ENCODE measurements at places on chromosomes 1 and 21.

- no peak for DNase-seq
Observed at GRCh38 chr1:229241390-229241789, 29.5 kb upstream of the RAB4A start.

- no peak for DNase-seq
Observed at GRCh38 chr1:51088474-51088873, 13.6 kb upstream of the C1orf185 start.

- no peak for DNase-seq
Observed at GRCh38 chr1:3702990-3703728, 49.1 kb upstream of the CCDC27 start.

DNA sequence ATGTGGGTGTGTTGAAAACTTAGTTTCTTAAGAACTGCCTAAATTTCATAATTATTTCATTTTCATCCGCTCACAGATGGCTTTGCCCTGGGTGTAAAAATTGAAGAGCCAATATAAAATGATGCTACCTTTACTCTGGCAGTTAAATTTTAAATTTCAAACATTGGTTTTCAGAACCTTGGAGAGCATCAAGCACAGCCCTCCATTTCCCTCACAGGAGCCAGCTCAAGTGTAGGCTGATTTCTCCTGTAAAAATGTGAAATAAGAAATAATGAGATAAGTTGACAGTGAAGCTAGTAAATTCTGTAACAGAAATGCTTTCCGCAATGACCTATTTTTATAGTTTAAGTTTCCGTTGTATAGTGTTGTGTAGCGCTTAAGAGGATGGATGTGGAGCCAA is 53.9 kb upstream of the AKT3 start:
- DNase-seq, result no peak

DNA sequence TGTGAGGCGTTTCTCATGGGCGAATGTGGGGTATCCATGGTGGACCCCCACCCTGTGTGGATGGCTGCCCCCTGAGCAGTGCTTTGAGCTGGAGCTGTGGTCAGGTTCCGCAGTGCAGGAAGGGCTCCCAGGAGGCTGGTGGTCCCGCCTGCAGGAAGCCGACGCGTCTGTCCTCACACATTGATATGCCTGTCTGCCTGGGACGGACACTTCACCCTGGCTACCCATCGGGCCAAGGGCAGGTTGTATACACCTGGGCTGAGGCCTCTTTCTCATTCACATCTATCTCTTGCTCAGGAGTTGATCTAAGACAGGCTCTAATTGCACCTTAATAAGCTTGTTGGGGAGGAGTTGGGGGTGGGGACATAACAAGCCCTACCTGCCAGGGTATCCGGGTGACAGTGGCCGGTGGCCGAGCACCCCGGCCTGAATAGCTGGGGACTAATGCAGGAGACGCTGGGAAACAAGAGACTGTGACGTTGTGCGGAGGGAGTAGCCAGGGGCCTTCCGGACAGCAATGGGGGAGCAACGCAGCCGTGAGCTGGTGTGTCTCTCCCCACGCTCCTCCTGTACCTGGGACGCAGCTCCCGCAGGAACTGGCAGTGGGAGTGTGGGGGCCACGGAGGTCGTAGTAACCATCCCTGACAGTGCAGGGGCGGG is 21.7 kb downstream of the PDXK start:
- no peak for DNase-seq

- no peak for DNase-seq
Observed at GRCh38 chr21:41902946-41903345, 23.8 kb upstream of the PRDM15 start.

- no peak for DNase-seq
Observed at GRCh38 chr1:99110140-99111041, 105.7 kb upstream of the PLPPR5 start.

- no peak for DNase-seq
Observed at GRCh38 chr21:36129219-36129618, 5.7 kb upstream of the CBR3 start.

- no peak for DNase-seq
Observed at GRCh38 chr1:199463521-199464127, 563.9 kb upstream of the NR5A2 start.

DNA sequence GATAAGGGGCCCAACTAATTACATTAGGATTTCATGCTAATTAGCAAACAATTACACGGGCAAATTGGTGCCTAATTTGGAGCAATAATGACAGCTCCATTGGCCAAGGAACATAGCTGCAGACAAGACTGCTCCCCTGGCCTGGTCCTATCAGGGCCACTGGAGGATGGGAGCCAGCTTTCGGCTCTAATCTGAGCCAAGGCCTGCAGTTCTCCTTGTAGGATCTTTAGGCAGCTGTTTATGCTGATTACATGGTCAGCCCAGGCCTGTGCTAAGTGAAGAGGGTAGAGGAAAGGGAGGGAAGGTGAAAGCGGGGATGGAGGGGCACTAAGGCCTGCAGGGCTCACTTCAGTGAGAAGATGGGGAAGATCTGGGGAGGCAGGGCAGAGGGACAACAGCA is 12.4 kb upstream of the ADGRB2 start:
- no peak for DNase-seq

DNA sequence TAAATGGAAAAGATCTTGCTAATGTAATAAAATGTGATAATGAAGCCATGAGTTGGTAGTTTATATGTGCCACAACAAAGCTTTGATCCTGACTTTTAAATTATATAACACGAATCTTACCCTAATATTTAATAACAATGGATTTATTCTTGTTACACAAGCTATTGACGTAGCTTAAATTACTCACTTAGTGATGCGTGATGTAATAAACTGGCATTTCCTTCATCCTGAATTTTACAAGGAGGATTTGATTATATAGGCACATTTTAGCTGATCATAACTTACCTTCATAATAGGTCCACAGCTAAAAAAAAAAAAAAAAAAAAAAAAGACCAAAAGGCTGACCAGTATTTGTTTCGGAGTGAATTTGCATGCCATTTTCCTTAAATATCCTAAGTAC is 76.2 kb upstream of the IVNS1ABP start:
- no peak for DNase-seq

- no peak for DNase-seq
Observed at GRCh38 chr1:22494144-22494543, 42.5 kb downstream of the ZBTB40 start.

DNA sequence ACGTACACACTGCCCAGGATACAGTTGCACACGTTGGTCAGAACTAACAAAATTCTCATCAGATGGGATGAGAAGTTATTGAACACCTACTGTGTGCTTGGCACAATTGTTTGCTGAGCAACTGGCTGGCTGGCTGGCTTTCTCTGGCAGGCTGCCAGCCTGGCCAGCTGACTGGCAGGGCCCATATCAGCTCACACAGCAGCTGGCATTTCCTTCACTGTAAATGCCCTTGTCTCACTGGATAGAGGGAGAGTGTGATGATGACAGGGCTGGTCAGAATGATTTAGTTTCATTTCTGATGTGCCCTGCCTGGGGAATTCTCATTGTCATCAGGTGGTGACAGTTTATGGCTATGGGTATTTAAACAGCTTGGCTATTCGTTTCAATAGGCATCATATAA is 15.8 kb downstream of the CAMK2N1 start:
- no peak for DNase-seq

DNA sequence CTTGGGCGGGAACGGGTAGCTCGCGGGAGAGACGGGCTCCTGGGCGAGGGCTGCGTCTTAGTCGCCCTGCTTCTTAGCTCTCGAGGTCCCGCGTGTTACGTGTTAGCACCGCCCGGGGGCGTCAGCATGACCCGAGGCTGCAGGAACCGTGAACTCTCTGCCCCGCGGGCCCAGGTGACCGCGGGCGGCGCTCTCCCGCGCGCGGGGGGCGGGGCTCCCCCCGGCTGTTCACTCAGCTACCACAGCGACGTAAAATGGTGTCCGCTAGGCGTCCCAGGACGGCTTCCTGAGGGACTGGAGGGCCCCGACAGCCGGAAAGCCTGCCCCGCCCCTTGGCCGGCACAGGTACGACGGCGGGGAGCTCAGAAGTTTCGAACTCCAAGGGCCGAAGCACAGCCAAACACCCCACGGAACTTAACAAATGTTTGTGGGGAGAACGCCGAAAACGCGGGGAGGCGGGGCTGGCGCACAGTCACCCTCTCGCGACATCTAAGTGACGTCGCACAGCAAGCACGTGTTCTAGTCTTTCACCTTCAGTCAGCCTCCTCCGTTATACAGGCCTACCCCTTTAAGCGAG is 780 bp upstream of the RBM15 start:
- peak; percentile 97 for DNase-seq

DNA sequence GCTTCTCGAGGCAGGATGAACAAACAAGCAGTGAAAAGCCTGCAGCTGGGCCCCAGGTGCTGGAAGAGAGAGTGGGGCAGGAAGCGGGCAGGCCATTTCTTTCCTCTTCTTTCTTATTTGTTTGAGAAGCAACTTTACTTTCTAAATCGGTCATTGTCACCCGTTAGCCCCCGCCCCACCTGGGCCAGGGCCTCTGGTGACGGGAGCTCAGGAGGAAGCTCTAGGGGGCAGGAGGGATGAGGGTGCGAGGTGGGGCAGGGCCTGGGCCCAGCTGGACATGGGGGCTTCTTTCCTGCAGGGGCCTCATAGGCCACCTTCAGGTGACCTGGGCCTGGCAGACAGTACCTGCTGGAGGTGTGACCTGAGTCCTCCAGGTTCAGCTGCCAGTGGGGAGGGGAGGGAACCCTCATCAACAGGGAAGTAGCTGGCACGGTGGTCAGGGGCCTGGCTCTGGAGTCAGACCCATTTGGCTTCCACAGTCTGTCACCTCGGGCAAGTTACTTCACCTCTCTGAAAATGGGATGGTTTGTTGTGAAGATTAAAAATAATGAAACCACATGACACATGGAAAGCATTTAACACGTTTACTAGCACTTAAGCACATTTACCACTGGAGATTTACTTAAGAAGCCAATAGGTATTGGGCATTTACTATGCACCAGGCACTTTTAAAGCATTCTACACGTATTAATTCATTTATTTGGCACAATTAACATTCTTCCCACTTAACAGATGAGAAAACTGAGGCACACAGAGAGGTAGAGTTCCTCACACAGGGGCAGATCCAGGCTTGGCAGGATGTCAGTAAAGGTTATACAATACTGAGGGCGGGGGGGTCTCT is 54.1 kb upstream of the ID3 start:
- DNase-seq, result peak; percentile 45

GRCh38 chr1:36664571-36665287 is 182.0 kb upstream of the CSF3R start:
- no peak for DNase-seq

DNA sequence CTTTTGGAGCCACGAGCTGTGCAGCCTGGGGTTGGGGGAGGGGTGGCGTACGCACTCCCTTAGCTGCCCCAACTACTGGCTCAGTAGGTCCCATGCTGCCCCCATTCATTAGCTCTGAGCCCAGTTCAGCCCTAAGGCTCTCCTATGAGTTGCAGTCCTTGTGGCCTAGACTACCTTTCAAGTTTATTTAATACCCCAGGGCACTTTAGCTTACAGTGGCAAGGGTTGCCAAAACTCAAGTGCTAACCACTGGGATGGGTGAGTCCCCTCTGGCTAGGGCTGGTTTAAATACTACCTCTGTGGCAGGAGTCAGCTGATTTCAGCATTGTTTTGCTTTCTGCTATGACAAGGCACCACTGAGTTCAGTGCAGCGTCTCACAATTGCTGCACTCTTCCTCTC is 118.2 kb downstream of the ODF2L start:
- no peak for DNase-seq

DNA sequence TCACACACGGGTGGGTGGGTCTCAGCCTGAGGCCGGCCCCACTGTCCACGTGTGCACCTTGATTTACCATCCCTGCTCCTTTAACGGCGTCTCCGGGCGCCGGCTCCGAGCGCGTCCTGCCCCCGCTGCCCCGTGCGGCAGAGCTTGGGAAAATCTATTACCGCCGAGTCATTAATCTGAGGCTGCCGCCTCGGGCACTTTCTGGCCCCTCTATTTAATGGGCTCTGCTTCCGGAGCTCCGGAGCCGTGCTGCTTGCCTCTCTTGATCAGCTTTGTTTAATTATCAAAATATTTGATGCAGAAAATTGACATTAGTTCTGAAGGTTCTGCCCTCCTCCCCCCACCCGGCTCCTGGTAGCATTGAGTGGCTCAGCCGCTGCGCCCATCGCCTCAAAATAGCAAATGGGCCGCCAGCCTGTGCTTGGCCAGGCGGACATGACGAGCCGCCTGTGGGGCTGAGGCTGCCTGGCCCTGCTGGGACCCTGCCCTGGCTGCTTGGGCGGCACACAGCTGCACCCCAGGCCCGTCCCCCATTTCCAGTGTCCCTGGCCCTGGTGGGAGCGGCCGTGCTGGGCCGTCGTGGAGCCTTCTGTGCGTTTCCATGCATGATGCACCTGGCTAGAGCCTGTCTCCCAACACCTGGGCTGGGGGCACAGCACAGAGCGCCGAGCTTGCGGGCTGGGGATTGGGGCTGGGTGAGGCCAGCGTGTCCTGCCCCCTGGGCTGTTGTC is 81.6 kb upstream of the TTC34 start:
- DNase-seq, result no peak

- peak; percentile 87 for DNase-seq
Observed at GRCh38 chr1:109619576-109620400, at the start of the genes AMPD2 and GNAT2. Gene AMPD2, plus strand, starts transcription at chr1:109619837. Its CDS starts 1,339 bp downstream, at chr1:109621176. Gene GNAT2, minus strand, starts transcription at chr1:109619616. Its CDS starts 6,746 bp downstream, at chr1:109612870.

DNA sequence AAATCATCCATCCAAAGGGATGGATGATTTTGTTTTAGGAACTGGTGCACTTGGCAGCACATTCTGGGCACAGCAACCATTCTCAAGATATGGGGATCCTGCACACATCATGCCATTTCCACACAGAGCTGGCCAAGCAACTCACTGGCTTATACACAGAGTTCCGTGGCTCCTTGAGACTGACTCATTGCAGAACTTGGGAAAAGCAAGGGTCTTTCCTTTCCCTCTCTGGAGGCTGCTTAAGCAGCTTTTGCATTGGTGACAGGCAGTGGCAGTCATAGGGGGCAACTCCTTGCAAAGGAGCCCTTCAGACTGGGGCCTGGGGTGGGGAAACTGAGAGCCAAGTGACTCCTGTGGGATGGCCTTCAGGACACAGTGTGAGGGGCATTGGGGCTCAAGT is 1.9 kb upstream of the MAD2L2 start:
- no peak for DNase-seq

GRCh38 chr1:235088907-235089306 is 39.7 kb downstream of the TOMM20 start:
- no peak for DNase-seq
